Fibroblast of villous mesenchyme (primary cell): ENCODE measurements at places on chromosomes 16 and 17. TPM values are rescaled to one million over a fixed set of nuclear protein-coding genes. Genes with fewer than 3 reads are reported as not detected.
A peak's percentile ranks its signal among the peaks of the same experiment; 100 is the strongest.

CSH1 gene
- not detected in 2 replicates for total RNA-seq

- DNase-seq, result no peak
Observed at GRCh38 chr16:6265968-6266367, 1066.7 kb upstream of the RBFOX1 start.

- no peak for DNase-seq
Observed at GRCh38 chr16:59545721-59546120, 811.6 kb upstream of the GOT2 start.

- no peak for DNase-seq
Observed at GRCh38 chr17:41806685-41807445, 4.9 kb downstream of the P3H4 start.

SCIMP gene
- total RNA-seq, result not detected in 2 replicates

NLRC3 gene
- total RNA-seq, result not detected in 2 replicates

DNA sequence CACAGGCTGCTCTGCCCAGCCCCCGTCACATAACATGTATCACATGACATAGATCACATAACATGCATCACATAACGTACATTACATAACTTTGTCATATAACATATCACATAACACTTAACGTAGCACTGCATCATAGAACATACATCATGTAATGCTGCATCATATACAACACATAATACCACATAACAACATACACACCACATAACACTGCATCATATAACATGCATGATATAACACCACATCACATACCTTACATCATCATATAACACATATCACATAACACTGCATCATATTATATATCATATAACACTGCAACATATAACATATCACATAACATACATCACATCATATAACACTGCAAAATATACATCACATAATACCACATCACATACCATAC, 83.8 kb downstream of the AXIN2 start:
- DNase-seq, result no peak

GRCh38 chr16:3812469-3813172, 67.9 kb downstream of the CREBBP start:
- DNase-seq, result no peak

TBC1D3 gene
- not detected in 2 replicates for total RNA-seq

DNA sequence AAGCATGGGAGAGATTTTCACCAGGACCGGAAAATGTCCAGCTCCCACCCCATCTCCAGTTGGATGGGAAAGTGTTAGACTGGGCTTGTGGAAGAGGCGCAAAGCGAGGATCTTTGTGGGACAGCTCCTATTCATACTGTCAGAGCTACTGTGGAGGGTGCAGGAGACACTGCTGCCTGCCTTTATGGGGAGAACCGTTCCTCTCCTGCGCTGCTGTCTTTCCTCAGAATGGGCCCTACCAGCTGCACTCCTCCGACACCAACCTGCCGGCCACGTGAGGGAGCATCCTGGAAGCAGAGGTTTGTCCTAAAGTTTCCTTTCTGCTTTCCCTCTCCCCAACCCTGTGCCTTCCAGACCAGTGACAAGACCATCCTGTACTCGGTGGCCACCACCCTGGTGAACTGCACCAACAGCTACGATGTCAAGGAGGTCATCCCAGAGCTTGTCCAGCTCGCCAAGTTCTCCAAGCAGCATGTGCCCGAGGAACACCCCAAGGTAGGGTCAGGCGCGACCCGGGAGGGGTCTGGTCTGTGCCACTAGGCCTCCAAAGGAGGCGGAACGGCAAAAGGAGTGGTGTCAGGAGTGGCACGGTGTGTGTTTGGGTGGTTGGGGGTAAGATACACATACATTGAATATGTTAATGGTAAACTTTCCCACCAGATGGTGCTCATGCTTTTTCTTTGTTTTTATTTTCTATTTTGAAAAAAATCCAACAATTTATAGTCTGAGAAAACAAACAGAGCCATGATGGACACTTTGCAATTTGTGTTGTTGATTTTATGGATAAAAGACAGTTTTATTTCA, 23.0 kb downstream of the SLC35G3 start:
- peak; percentile 23 for DNase-seq

GRCh38 chr16:16909126-16909525, 530.2 kb downstream of the NPIPA7 start:
- no peak for DNase-seq

GRCh38 chr16:50856991-50857390, 115.1 kb downstream of the CYLD start:
- no peak for DNase-seq

SLC35G6 gene
- total RNA-seq, result not detected in 2 replicates

SMIM5 gene
- total RNA-seq, result under 0.01 TPM in 1 of 2 replicates, not detected in the other

- DNase-seq, result no peak
Observed at GRCh38 chr16:30473231-30474073, 910 bp downstream of the ITGAL start.

DNA sequence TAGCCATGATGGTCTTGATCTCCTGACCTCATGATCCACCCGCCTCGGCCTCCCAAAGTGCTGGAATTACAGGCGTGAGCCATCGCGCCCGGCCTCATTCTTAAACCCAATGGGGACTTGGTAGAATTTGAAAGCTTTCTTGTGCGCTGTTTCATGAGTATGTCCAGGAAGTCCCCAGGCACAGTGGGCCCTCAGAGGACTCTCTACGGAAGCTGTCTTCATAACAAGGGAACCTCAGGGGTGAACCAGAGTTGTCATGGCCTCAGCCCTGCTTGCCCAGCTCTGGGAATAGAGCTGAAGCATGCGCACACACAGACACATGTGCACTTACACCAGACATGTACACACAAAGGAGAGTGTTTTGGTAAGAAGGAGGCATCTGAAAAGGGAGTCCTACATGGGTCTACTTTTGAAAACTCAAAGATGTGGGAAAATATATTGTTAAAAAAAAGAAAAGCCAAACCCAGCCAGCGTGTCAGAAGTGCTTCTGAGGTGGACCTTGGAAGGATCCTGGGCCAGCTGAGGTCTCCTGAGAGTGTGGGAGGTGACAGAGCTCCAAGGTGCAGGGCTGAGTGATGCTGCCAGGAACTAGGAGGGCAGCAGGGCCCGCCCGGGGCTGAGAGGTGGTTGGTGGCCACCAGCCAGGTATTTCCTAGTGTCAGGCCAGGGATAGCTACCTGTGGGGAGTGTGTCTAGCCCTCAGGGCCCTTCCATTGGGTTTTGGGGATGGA, 54.6 kb downstream of the EPN2 start:
- DNase-seq, result no peak

GRCh38 chr16:52906281-52906680, 146.4 kb downstream of the CHD9NB start:
- no peak for DNase-seq

DNA sequence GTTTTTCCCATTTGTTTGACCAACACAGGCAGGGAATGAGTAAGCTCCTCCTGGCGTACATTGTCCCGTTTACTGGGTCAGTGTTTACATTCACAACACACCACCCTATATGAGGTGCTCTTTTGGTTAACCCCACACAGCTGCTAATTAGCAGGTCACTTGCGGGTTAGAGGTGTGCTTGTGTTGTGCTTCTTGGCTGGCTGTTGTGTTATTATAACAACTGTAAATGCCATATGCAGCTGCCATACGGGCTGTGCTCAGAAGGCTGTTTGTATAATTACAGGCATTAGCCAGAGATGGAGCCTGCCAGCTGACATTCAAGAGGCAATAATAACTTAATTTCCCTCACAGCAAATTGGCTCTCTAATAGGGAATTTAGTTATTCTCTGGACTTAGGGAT, 205.1 kb upstream of the ELAC2 start:
- DNase-seq, result no peak

SLC5A10 gene
- not detected in 2 replicates for total RNA-seq

DNA sequence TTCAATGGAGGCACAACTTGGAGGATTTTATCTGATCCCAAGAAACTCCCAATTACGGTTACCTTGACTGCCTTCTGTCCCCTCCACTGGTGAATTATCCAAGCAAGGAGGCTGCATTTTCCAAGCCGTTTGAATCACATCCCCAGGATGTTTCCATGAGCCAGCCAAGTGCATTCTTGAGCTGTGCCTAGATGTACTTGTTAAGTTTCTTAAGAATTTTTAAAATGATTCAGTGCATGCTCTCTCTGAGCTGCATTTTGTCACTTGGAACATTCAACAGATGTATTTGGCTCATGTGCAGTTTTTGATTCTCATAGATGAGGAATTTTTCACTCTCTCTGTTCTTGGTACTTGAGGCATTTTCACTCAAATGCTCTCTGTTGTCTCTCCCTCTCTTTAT, 202.6 kb upstream of the MYOCD start:
- DNase-seq, result peak; percentile 3

DVL2 gene
- total RNA-seq, result 102 and 105 TPM in 2 replicates

- no peak for DNase-seq
Observed at GRCh38 chr16:23969468-23970297, 133.9 kb downstream of the PRKCB start.

GRCh38 chr17:57092779-57093178, 7.7 kb downstream of the AKAP1 start:
- DNase-seq, result no peak

- no peak for DNase-seq
Observed at GRCh38 chr17:46123607-46124006, 69.6 kb downstream of the KANSL1 start.

GRCh38 chr17:75130059-75130631, 1.4 kb downstream of the NT5C start:
- DNase-seq, result no peak

CRISPLD2 gene
- 44.0 and 87.3 TPM in 2 replicates for total RNA-seq

CDK3 gene
- total RNA-seq, result 0.64 and 2.2 TPM in 2 replicates

CCL4 gene
- not detected in 2 replicates for total RNA-seq

SHBG gene
- total RNA-seq, result 0.64 and 0.86 TPM in 2 replicates
